ENCODE measurements at places on chromosomes 5 and 9.

GRCh38 chr9:15149450-15149849, 157.6 kb downstream of the TTC39B start:
- DNase-seq: no peak

DNA sequence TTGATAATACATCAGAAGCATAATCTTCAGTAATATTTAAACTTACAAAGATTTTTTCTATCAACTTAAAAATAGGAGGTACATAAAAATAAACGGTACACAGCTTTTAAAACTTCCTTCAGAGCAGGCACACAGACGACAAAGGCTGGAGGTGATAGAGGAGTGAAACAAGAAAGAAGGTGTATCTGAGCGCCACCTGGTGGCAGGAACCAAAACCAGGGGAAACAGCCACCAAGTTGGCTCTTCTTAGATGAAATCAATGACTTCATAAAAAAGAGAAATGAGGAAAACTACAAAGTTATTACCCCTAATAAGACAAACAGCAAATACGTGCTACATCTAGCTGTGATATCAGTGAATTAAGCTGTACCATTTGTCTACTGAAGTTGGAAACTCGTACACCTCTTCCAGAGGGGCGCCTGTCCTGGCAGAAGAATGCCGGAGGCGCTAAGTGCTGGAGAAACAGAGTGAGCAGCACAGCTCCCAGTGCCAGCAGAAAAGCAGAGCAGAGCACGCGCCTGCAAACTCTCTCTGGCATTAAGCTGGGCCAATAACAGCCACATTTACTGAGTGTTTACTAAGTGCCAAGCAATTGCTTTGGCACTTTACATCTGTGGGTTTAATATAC, 85.9 kb downstream of the SETX start:
- DNase-seq: peak; percentile 6

GRCh38 chr5:353612-354580, 32.4 kb downstream of the AHRR start:
- no peak for DNase-seq

GRCh38 chr5:143494162-143494561, 90.7 kb upstream of the NR3C1 start:
- DNase-seq: no peak

DNA sequence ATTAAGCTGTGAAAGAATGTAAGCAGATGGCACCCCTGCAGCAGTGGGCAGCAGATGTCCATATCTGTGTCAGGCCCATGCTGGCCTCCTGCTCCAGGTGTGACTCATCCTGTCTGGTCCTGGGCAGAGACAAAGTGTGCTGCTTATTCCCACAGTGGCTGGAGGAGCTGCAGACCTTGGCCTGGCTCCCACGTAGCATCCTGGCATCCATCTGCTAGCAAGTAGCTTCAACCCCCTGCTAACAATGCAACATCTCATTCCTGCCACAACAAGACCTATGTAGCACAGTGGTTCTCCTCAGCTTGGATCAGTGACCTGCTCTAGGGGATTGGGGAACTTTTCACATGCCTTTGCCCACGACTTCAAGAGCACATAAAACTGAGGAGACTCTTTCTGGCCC, 126.4 kb upstream of the SLC12A2 start:
- no peak for DNase-seq

- DNase-seq: no peak
Observed at GRCh38 chr9:90838098-90838497, 36.5 kb downstream of the SYK start.

GRCh38 chr9:111966861-111967291, 70.3 kb downstream of the UGCG start:
- DNase-seq: no peak

- DNase-seq: no peak
Observed at GRCh38 chr9:108142504-108143201, 653.1 kb upstream of the KLF4 start.

GRCh38 chr5:175478384-175479124, at the start of gene SFXN1:
SFXN1 (plus strand) TSS chr5:175478560; CDS start chr5:175492104, 13,544 bp downstream.
- peak; percentile 41 for DNase-seq

DNA sequence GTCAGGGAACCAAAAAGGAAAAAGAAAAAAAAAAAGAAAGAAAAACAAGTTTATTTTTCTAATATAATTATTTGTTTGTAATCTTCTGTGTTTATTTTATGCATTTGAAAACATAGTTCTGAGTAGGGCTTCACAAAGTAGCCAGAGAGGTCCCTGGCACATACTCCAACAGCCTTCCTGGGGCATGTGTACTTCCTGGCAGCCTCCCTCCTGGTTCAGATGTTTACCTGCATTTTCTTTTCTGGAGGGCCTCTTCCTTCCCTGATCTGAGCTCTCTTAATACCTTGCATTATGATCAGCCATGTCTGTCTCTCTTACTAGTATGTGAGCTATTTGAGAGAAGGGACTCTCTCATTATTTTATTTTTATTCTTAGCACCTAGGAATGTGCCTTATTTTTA, 361.8 kb downstream of the KDM4C start:
- DNase-seq: no peak

GRCh38 chr5:173020643-173021042, 35.5 kb upstream of the CREBRF start:
- DNase-seq: no peak

GRCh38 chr5:43315682-43316081, 2.5 kb upstream of the HMGCS1 start:
- DNase-seq: no peak
